CD4-positive, alpha-beta T cell treated with Interleukin-17A for 4 hours (primary cell): ENCODE measurements at places on chromosomes 7 and 10.

DNA sequence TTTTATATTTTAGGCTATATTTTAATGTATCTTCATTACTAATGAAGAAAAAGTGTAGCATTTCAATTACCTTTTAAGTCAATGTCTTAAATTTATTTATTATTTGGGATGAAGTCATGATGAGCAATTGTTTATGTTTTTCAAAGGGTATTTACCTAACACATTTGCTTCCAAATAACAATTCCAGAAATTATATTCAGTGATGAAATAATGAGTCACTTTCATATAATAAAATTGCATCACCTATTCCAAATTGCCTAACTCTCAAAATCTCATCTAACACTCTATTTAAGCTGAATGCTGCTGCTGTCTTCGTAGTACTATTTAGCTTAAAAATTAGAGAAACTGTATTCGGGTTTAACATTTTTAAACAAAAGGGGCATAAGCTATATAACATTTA is 97.7 kb downstream of the PRKG1 start:
- no peak for DNase-seq

DNA sequence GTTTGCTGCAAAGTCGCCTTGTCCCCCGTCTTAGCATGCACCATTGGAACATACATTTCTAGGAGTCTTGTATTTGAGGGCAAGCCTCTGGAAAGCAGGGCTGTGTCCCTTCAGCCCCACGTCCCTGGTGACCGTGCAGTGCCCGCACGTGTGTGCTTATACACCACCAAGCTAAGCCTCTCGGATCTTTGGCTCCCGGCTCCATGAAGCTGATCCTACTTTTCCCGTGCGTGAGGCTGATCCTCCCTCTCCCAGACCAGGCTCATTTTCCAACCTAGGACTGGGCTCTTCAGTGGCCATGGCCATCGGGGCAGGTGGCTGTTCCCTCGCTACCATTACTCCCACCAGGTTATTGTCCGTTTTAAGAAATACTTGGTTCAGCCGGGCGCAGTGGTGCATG is 14.3 kb downstream of the MDH2 start:
- DNase-seq: no peak

DNA sequence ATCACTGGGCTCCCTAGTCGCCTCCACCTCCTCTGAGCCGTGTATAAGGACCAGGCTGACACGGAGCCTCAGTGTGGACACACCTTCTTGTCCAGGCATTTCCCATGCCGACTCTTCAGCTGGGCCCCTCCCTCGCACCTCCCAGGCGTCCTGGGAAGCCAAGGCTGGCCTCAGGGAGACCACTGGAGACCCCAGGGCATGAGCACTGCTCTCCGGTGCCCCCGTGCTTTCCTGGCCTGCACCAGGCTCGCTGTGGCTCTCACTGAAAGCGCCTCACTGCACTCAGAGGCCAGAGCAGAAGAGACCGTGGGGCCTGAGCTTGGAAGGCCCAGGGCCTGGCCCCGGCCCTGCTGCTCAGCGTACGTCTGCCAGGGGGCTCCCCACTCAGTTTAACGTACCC is 31.4 kb downstream of the LRRC27 start:
- DNase-seq: no peak

- DNase-seq: no peak
Observed at GRCh38 chr7:26054386-26054785, 97.6 kb upstream of the NFE2L3 start.

DNA sequence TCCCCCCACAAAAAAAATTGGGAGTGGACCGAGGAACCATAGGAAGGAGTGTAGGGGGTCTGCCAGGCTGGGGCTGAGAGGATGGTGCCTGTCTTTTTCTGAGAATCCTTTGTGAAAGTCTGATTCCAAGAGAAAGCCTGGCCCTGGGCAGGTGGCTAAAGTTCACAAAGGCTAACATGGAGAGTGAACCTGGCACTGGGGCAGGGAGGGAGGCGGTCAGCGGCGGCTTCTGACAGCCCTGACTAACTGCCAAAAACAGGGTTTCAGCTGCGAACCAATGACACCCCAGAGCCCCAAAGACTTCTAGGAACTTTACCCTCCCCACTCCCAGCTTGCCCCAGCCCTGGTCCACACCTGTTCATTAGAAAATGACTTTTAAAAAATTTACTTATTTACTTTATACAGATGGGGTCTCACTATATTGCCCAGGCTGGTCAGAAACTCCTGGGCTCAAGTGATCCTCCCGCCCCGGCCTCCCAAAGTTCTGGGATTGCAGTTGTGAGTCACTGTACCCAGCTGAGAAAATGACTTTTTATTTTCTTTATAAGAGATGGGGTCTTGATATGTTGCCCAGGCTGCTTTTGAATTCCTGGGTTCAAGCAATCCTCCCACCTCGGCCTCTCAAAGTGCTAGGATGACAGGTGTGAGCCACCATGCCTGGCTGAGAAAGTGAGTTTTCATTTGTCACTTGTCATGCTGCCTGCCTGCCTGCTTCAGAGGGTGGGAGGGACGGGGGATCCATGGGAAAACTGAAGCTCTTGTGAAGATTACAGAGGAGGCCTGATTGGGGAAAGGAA is 61.0 kb upstream of the DUSP5 start:
- no peak for DNase-seq

GRCh38 chr10:11516431-11516746 is 95.1 kb downstream of the USP6NL start:
- no peak for DNase-seq

- DNase-seq: no peak
Observed at GRCh38 chr7:51078653-51079052, 238.0 kb downstream of the COBL start.

- no peak for DNase-seq
Observed at GRCh38 chr7:83937930-83938329, 256.7 kb downstream of the SEMA3A start.

GRCh38 chr10:114172216-114172615 is 1.8 kb downstream of the CCDC186 start:
- DNase-seq: no peak

DNA sequence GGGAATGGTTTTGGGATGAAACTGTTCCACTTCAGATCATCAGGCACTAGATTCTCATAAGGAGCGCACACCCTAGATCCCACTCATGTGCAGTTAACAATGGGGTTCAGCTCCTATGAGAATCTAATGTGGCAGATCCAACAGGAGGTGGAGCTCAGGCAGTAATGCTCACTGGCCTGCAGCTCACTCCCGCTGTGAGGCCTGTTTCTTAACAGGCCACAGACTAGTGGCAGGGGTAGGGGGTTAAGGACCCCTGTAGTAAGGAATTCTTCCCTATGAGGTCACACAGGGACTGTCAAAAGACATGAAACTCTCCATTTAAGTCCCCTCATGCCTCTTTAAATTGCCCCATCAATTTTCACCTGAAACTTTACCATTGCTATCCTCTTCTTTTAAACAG is 8.0 kb downstream of the HGF start:
- no peak for DNase-seq

GRCh38 chr10:122703483-122704448 is 4.1 kb upstream of the C10orf120 start:
- peak; percentile 57 for DNase-seq

GRCh38 chr7:116582164-116582732 is 57.4 kb downstream of the CAV1 start:
- no peak for DNase-seq

DNA sequence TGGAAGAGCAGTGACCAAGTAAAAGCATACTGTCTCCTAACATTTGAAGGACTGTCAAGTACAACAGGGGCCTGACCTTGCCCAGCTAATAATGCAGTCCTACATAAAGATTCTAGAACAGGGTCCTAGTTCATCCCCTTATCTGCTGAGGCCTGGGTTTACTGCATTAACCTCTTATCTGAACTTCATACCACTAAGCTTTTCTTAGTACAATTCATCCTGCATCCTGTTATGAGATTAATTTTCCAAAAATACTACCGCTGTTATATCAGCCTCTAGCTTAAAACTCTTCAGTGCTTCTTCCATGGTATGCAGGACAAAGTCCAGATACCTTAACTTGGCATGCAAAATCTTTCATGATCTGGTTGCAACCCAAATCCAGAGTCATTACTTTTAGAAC is 72.5 kb downstream of the CHRM2 start:
- no peak for DNase-seq

GRCh38 chr7:117780832-117781231 is 92.4 kb downstream of the CTTNBP2 start:
- DNase-seq: no peak

GRCh38 chr10:75431180-75432111 is at the start of gene LRMDA:
LRMDA (plus strand) TSS chr10:75431624.
- no peak for DNase-seq

DNA sequence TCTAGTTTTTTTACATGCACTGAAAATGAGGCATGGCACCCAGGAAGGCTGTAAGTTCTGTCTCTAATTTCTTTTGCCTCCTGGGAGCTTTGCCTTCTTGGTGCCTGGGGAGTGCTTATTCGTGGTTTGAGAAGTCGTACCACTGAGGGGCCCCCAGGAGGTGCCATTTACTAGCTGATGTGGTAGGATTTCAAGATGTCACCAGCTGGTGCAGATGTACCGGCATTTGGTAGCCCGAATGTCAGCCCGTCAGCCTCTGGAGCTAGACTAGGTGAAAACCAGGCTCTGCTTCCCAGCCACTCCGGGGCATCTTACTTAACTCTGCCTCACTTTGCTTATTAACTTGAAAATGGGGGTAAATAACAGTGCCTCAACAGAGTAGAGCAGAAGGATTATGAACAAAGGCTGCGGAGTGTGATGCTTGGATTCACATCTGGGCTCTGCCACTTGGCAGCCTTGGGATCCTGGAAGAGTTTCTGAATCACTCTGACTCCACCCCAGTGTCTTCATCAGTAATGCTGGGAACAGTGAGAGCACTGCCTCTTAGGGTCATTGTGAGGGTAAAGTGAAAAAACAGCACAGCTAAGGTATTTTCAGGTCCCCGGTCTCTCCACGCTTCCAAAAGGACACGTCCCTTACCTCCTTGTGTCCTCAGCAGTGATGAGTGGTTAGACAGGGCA is 31.4 kb upstream of the BTBD16 start:
- DNase-seq: no peak

DNA sequence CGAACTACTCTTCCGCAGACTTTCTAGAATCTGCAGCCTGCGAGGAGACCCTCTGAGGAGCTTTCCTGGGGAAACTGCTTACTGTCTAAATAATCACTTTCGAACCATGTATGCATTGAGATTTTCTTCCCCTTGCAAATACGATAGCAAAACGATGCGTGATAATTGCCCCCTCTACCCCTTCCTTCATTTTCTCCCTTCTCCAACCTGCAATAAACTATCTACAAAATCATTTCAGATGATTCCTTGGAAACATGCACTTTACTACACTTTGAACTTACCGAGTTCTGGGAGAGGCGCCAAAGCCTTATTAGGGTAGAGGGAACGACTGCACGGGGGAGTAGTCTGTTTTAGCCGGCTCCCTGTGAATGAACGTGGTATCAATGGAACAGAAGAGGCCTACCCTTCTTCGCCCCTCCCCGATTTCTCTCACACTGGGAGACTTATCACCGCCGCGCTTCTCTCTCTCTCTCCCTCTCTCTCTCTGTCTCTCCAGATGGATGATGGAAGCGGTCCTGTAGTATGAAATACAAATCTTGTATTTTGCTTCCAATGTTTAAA is at the start of gene FGFBP3:
TSS of gene FGFBP3 (minus strand) at position 370 of the 561 bp plus-strand sequence. CDS start 517 bp downstream, outside the sequence.
- DNase-seq: peak; percentile 49

- DNase-seq: no peak
Observed at GRCh38 chr7:82805527-82805960, 357.1 kb downstream of the PCLO start.

GRCh38 chr10:120613180-120613579 is 156.2 kb downstream of the PLPP4 start:
- no peak for DNase-seq

DNA sequence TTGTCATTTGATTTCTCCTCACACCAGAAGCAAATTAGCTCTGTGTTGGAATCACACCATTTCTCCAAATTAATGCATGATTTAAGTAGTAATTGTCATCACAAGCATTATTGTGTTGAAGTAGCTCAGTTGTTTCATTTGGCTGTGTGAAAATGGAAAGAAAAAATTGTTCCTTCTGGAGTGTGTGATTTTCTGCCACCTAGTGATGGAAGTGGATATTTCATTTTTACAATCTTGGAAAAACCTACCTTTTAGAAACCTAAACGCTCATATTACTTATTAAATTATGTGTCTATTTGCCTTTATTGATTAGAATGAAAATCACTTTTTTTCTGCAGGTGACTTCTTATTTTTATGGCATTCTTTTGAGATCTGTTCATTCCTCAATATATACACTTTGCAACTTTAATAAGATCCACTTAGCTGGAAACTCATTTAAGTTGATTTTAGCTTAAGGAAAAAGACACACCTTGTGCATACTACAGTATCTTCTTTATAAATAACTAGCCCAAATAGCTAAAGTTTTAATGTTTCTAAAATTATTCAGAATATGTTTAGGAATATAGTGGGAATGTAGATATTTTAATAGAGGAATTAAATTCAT is 50.0 kb downstream of the SRI start:
- no peak for DNase-seq

DNA sequence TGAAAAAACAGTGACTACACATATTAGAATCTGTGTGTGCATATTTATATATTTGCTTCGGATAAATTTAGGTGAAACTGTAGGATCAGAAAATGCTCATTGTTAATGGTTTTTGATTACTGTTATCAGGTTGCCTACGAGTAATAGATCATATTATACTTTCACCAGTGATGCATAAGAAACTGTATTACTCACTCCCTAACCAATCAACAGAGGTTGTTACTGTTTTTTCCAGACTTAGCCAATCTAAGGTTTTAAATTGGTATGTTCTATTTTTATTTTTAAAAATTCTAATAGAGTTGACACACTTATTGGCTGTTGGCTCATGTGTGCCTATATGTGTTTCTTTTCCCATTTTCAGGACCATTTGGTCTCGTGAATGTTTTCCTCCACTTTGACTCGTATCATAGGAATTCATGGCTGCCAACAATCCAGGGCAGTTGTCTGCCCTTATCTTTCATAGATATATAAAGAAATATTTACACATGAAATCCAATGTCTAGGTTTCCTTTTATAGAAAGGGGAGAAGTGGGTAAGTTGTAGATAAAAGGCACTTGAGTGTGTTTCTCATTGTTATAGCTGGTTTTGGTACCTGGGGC is 59.2 kb downstream of the ANLN start:
- DNase-seq: no peak

GRCh38 chr7:44121761-44122420 is 1.5 kb downstream of the POLD2 start:
- DNase-seq: no peak

GRCh38 chr10:71217266-71218045 is 5.1 kb downstream of the UNC5B start:
- no peak for DNase-seq

- no peak for DNase-seq
Observed at GRCh38 chr10:117364110-117364960, 10.9 kb downstream of the PDZD8 start.

- no peak for DNase-seq
Observed at GRCh38 chr10:114957673-114958072, 19.7 kb downstream of the TRUB1 start.
